ENCODE measurements at places on chromosomes 2 and 18.

DNA sequence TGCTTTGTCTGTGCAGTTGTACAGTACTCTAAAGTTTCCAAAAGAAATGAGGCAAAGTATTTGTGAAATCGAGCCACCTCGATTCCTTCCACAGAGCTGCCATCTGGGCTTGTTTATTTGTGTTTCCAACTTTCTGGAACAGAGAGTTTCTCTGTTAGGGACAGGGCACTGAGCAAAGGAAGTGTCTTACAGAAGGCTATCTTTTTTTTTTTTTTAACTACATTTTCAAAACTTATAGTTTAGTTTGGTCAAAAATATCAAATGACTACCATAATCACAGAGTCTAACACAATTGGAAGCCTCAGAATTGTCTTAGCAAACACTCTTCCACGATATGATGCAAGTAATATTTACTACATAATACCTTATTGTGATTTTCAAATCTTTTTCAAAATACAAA is 796 bp downstream of the RFTN2 start:
- no peak for DNase-seq

DNA sequence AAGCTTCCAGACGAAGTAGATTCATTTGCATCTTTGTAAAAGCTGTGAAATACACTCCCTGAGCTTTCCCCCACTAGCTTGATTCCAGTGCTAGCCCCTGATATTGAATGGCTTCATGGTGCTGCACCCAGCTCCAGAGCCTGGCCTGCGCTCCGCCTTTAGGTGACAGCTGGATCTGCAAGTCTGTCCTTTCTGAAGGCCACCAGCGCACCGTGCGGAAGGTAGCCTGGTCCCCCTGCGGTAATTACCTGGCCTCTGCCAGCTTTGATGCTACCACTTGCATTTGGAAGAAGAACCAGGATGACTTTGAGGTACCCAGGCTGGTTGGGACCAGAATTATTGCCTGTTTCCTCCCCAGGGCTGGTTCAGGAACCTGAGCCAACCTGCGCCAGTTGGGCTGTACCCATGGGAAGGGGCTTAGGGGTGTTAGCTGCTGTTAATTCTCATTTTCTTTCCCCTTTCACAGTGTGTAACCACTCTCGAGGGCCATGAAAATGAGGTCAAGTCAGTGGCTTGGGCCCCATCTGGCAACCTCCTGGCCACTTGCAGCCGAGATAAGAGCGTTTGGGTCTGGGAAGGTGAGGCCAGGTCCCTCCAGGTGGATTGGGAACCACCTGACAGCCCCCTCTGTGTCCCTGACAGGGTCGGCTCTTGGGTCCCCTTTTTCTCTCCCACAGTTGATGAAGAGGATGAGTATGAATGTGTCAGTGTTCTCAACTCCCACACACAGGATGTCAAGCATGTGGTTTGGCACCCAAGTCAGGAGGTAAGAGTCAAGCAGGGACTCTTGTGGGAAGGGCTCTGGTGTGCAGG is 1.3 kb downstream of the CIAO1 start:
- no peak for DNase-seq

DNA sequence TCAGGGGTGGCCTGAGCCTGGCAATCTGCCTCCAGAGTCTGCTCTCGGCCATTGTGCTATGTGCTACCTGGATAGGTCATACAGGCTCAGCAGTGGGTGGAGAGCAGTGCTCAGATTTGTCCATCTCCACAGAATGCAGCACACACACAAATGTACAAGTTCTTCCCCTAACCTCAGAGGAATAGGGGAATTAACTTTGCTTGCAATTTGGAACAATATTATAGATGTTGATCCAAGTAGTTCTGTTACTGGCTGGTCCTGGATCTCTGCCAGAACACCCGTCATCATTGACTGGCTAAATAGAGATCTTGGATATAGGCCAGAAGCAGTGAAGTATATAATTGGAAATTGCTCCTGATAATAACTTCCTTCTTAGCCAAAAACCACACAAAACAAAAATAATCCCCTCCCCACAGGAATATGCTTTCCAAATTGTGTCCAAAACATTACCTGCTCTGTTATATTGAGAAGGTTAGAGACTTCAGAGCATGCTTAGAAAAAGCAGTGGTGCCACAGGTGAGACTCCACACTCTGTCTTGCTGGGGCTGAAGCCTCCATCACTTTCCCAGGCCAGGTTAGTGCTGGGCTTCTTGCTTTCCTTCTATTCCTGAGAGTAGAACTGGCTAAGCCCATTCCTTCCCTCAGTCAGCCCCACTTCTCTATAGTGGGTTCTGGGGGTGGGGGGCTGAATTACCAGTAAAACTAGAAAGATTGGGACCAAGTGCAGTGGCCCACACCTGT is 38.8 kb downstream of the NCAPH start:
- DNase-seq: no peak

GRCh38 chr2:173990970-173991819 is 26.0 kb upstream of the SP3 start:
- DNase-seq: no peak

DNA sequence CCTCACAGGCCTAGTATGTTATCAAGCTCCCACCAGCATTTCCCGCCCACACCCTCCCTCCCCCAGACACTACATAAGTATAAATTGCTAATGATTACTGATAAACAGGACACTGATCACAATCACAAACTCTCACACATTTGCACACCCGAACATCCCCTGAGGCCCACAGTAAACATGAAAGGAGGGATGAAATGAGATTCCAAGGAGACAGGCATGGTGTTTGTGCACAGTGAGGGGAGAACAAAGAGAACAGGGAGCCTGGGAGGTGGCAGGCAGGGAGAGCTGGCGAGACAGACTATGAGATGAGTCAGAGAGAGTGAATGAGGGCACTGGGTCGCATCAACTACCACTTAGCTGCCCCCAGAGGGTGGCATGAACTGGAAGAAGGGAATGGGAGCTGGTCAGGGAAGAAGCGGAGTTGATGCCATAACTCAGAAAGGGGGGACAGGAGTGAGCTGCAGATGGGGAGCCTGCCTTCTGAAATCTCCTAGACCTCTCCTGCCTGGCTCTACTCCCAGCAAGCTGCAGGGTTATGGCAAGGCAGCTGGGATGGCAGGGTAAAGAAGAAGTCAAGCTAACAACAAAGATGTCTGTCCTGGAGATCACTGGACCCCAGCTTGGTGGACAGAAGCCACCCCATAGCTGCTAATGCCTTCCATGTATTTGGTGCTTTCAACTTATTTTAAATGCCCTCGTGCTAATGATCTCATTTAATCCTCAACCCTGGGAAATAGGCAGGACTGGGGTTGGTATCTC is 5.1 kb downstream of the KIF3C start:
- DNase-seq: no peak

- DNase-seq: no peak
Observed at GRCh38 chr2:68607837-68608236, 35.5 kb upstream of the PROKR1 start.

DNA sequence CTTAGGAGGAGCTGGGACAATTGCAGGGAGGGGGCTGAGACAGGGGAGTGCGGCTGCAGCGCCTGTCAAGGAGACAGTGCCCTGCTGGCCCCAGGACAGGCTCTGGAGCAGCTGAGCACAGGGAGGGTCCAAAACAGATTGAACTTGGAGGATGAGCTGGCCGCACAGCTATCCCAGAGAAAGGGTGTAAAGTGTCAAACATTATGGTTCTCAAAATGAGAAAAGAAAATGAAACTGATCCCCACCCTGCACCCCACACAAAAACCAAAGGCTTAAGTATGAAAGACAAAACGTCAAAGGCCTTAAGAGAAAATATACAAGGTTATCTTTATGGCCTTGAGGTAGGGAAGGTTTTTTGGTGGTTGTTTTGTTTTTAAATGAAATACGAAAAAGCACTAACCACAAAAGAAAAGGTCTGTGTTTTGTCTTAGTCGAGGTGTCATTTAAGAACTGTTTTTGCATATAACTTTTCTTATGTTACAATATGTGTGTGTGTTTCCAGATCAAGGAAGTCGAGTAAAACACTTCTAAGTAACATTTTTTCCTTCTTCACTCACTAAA is 111.8 kb downstream of the HDAC4 start:
- no peak for DNase-seq

DNA sequence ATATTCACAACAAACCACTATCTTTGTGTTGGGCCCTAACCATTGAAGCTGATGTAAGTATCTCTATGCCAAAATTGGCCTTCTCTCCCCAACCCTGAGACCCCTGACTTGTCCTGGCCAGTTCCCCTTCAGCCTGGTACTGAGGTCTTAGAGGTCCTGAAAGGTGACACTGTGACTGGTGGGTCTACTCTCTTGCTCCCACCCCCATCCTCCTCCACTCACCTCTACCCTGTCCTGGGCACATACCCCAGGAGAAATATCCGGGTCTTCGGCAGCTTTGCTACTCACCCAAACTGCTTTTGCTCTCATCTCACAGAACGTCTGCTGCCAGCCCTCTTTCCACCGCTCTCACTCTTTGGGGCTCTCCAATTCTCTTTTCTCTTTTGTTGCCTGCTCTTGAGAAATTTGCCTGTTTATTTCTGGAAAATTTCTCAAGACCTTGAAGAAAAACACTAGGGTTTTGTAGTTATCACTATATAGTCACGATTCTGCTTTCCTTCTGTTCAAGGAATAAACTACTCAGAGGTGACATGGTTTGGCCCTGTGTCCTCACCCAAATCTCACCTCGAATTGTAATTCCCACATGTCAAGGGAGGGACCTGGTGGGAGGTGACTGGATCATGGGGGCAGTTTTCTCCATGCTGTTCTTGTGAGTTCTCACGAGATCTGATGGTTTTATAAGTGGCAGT is 133.8 kb upstream of the PKDCC start:
- no peak for DNase-seq

DNA sequence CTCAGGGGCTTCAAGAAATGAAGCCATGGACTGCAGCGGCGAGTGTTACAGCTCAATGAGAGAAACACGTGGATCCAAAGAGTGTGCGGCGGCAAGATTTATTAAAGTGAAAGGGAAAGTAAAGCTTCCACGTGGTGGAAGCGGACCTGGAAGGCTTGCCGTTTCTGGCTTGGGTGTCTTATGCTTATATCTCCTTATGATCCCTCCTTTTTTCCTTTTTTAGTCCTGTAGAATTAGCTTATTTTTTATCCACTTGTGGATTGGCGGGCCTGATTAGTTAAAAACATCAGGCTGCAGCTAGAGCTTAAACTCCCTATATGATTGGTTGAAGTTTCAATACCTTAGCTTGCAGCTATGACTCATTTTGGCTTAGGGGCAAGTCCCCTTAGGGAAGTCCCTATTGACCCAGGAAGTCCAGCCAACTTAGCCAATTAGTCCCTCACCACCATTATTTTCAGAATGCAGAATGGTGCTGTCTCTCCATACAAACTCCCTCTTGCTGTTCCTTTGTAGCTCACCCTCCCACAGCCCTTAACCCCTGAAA is 11.6 kb upstream of the HNMT start:
- DNase-seq: no peak
